ENCODE measurements at places on chromosomes 5 and 9.

DNA sequence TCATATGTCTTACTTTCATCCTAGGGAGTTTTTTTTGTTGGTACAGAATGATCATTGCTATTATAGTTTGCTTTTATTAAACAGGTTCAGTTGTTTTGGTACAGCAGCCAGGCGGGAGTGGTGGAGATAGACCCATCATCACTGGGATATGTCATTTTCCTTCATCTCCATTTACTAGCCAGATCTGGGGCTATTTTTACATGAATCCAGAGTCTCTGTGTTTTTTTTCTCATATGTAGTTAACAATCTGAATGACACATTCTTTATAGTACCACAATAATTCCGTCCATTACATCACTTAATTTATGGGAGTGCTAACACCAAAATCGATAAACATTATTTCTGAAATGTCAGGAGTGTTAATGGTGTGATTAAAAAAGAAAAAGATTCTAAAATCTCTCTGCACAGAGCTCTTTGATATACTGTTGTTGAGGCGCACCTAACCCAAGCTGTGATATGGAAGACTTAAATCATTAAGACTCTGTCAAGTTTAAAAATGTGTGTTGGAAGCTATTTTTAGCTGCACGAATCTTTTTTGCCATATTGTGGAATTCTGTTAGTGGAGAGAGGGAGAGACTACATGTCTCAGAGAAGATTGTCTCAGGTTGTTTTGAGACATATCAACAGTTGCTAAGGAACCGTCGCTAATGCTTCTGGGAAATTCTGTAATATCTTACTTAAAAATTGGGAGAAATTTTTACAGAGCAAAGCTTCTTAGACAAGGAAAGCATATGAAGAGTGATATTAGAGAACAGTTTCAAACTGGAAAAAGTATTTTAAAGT lies 59.6 kb downstream of the RPS23 start:
- no peak for DNase-seq

- DNase-seq, result no peak
Measured at GRCh38 chr5:15676591-15676990, 176.6 kb downstream of the FBXL7 start.

DNA sequence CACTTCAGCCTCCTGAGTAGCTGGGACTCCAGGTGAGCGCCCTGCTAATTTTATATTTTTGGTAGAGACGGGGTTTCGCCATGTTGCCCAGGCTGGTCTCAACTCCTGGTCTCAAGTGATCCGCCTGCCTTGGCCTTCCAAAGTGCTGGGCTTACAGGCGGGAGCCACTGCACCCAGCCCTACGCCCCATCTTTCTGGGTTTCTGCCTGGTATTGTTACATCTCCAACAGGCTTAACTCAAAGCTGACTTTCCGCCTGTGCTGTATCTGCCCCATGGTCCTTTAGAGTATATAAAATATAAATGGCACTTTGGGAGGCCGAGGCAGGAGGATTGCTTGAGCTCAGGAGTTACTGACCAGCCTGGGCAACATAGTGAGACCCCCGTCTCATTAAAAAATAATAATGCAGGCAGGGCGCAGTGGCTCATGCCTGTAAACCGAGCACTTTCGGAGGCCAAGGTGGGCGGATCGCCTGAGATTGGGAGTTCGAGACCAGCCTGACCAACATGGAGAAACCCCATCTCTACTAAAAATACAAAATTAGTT lies 36.5 kb upstream of the GLDC start:
- no peak for DNase-seq

DNA sequence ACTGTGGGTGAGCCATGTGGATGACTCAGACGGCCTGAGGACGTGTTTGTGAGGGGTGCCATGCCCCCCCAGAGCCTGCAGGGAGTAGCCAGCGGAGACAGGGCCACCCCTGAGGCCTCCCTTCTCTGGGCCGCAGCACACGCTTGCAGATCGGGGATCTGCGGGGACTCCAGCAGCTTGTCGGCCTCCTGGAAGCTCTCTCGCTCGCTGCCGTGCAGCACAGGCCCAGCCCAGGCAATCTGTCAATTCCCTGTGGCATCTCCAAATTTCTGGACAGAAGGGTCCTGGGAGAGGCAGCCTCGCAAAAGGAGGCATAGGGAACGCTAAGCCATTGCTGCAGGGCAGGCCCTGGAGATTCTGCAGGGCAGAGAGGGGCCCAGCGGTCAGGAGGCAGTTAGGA lies 21.2 kb downstream of the FLT4 start:
- DNase-seq, result no peak

GRCh38 chr9:36903541-36904435 lies 130.3 kb downstream of the PAX5 start:
- DNase-seq, result no peak

GRCh38 chr5:169494383-169494935 lies 89.1 kb upstream of the SPDL1 start:
- DNase-seq, result no peak

DNA sequence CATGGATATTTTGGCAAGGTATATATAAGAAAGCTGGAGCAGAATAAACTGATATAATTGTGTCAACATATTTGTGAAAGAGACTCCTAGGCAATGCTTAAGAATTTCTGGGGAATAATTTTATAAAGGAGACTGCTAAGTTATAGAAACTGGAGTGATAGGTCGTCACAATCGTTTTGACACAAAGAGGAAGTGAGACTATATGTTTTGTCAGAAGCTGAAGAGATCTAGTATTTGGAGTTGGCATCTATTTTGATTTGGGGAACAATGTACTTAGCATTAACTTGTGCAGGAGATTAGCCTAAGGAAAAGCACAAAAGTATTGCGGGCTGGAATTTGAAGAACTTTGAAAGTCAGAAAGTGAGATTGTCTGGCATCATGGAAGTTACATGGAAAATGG lies 582.5 kb downstream of the TAF11L14 start:
- DNase-seq, result no peak

DNA sequence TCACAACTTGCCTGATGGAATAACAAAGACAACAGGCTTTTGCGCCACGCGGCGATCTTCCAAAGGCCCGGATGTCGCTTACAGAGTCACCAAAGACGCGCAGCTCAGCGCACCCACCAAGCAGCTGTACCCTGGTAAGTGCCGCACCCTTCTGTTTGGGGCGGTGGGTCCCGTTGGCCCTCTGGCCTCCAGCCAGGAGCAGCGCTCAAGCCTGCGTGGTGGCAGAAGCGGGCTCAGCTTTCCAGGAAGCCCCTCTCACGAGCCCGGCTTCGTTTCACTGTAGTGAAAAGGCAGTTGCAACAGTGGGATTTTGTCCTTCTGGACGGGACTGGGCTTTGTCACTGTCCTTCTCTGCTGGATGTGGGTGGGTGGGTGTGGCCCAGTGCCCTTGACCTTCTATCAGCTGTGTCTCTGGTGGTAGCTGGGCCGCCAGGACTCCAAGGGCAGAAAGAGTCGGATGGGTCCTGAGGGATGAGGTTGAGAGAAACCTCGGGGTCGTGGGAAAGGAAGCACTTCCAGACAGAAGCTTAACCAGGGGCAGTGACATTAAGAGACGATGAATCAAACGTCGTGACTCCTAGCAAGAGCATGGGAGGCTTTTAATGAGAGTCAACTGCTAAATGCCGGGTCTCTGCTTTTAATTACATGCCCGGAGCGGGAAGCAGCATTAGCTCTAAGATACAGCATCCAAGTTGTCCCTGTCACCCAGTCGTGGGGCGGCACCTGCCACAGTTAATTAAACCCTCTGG lies 49.5 kb downstream of the COL5A1 start:
- no peak for DNase-seq

DNA sequence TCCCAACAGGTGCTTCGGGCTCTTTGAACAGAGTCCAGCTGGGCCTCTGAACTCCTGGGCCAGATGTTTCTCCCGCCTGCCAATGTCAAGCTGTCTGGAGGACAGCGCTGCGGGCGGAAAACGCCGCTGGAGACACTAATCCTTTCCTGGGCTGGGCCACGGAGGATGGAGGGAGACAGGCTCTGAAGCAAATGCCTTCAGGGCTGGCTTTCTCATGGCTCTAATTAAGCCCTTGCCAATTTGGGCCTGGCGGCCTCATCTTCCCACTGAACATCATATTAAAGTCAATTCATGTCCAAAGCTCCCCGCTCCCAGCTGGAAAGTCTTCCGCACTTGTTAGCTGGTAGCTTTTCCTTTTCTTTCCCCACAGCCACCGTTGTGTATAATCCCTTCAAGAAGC lies 72.7 kb downstream of the NTNG2 start:
- no peak for DNase-seq

DNA sequence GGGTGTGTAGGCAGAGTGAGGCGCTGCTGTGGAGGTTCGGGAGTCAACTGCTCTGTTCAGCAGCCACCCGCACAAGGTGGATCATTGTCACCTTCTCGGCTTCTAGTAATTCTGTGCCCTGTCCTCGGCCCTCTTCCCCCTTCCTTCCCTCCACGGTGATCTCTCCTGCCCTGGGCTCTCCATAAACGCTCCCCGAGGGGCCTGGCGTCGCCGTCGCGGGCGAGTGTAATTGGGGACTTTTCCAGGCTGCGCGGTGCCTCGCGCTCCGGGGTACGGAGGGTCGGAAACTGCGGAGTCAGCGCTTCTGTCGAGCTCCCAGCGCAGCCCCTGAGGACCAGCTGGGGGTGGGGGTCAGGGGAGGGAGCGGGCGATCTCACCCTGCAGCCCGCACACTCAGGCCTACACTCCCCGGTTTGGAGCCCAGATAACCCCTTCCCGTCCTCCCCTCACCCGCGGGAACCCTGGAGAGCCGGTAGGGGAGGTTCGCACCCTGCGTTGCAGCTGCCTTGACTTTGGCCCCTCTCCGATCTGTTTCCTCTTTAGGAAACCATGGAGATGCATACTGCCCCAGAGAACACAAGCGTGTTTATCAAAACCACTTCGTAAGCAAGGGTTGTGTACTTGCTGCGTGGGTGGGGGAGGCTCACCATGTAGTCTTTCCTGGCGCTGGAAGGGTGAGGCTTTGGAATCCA lies 188.3 kb upstream of the ZNF618 start:
- no peak for DNase-seq

GRCh38 chr5:180831139-180832093 lies 28.8 kb upstream of the MGAT1 start:
- peak; percentile 63 for DNase-seq

GRCh38 chr5:109163336-109163735 lies 246.4 kb downstream of the PJA2 start:
- DNase-seq, result no peak

- DNase-seq, result no peak
Measured at GRCh38 chr5:21802869-21803490, 1050.2 kb downstream of the CDH12 start.

DNA sequence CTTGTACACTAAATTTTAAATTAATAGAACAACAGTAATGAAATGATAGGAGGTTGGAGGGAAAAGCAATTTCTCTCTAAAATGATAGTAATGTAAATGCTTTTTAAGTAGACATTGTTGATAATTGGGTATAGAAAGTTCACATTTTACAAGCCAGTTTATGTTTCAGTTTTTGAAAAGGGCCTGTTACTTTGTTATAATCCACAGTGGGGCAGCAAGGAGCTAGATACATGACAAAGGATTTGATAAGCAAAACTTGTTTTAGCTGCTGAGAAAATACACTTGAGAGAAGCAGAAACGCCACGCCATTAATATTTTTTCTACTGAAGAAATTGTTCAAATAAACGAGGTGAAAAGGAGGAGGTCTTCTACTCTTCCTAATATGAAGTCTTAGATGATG lies 30.2 kb downstream of the SREK1 start:
- no peak for DNase-seq

- DNase-seq, result no peak
Measured at GRCh38 chr9:14365670-14366069, 51.7 kb upstream of the NFIB start.

DNA sequence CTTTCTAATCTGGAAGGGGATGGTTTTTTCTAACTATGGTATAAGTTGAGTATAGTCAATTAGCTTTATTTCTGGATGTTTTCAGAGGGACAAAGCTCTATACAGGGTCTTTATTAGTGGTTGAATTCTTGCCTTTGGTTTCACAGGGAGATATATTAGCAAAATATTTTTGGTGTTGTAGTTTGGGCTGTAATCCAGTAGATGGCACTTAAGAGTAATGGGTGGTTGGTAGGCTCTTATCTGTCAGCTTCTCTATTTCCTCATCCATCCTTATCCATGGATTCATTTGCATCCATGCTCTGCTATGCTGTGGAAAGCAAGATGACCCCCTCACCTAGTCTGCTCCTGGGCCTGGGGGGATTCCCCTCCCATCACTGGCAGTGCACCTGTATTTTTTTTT lies 363.6 kb upstream of the CYLC2 start:
- no peak for DNase-seq

GRCh38 chr5:167861129-167861927 lies 430.1 kb upstream of the WWC1 start:
- DNase-seq, result no peak

DNA sequence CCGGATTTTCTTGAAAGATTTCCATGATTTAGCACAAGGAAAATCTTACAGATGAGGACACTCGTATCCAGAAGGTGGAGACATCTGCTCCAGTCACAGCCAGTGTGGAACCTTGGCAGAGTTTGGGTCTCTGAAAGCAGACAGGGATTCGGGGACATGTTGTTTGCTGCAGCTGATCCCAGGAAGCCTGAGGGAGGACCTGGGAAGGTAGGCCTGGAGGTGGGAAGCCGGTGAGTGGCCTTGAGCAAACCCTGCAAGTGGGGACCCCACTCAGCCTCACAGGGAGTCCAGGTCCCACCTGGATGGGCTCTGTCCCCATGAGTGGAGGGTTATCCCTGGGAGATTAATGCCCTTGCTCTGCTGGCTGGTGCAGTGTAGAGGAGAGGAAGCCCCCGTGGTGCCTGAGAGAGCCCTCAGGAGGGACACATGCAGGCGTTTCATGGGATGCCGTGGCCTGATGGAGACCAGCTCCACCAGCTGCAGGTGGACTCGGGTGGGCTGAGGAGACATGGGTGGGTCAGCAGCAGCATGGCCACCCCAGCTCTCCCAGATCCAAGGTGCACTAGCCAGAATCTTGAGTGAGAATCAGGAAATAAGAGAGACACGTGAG lies 7.8 kb downstream of the MRPS2 start:
- no peak for DNase-seq

DNA sequence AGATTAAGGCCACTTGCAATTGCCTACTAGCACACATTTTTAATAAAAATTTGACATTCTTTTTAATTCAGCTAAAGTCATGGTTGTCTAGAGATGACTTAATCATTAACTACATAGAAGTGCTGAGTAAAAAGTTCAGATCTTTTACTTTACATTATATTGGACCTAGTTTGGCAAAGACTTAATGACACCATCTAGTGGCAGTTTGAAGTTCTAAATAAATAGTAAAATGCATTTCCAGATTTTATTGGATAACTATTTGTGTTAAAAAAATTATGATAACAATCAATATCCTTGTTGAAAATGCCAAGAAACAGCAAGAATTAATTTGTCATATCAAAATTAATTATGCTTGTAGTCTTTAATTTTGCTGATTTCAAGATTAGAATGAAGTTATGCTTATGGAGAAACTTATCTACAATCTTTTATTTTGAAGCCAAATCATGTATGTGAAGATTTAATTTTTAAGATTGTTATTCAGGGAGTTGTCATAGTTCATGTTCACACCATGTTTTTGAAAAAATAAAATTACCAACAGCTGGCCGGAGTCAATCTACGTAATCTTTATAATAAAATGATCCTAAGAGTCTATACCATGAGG lies 69.6 kb upstream of the PJA2 start:
- DNase-seq, result no peak

GRCh38 chr9:127451608-127451857 lies 223 bp downstream of the LRSAM1 start:
- DNase-seq, result no peak

- no peak for DNase-seq
Measured at GRCh38 chr5:58077416-58077815, 382.5 kb downstream of the PLK2 start.

- DNase-seq, result no peak
Measured at GRCh38 chr5:37391591-37391990, 12.5 kb downstream of the WDR70 start.

Data from right renal cortex interstitium (tissue), 3 donors.